Naive B cell (primary cell): ENCODE measurements at places on chromosomes 7 and 10.

DNA sequence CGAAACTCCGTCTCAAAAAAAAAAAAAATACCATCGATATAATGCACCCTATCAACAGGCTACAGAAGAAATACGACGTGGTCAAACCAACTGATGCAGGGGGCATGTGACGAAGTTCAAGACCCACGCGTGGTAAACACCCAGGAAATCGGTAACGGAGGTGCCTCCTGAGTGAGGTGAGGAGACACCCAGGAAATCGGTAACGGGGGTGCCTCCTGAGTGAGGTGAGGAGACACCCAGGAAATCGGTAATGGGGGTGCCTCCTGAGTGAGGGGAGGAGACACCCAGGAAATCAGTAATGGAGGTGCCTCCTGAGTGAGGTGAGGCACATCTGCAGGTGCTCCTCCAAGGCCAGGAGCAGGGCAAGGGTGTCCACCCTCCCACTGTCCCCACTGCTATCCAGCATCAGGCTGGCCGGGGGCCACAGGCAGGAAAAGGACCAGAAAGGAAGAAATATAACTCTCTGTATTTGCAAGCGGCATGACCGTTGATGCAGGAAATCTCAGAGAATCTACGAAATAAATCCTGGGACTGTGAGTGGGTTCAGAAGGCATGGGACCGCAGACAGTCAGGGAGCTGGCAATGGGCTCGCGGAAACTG is 10.7 kb upstream of the GPR146 start:
- no peak for DNase-seq

GRCh38 chr7:149292462-149292823 is 30.4 kb downstream of the ZNF783 start:
- no peak for DNase-seq

GRCh38 chr7:102467581-102468477 is 3.0 kb downstream of the LRWD1 start:
- no peak for DNase-seq

GRCh38 chr10:78596556-78596955 is 472.2 kb upstream of the ZMIZ1 start:
- DNase-seq = no peak

- no peak for DNase-seq
These were observed 47.6 kb downstream of the FZD1 start for GRCh38 chr7:91311839-91312238.

DNA sequence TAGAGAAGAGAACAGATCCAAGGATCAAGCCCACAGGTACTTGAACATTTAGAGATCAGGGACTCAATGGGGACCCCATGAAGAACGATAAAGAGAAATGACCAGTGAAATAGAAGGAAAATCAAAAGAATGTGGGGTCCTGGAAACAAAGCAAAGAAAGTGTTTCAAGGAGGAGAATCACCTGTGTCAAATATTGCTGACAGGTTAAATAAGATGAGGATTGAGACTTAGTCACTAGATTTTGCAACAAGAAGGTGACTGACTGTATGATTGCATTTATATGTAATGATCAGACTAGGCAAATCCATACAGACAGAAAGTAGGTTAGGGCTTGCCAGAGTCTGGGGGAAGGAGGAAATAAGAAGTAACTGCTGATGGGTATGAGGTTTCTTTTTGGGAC is 254.9 kb upstream of the NPY start:
- DNase-seq = no peak

GRCh38 chr10:88389456-88389855 is 193.7 kb downstream of the RNLS start:
- peak; percentile 32 for DNase-seq

DNA sequence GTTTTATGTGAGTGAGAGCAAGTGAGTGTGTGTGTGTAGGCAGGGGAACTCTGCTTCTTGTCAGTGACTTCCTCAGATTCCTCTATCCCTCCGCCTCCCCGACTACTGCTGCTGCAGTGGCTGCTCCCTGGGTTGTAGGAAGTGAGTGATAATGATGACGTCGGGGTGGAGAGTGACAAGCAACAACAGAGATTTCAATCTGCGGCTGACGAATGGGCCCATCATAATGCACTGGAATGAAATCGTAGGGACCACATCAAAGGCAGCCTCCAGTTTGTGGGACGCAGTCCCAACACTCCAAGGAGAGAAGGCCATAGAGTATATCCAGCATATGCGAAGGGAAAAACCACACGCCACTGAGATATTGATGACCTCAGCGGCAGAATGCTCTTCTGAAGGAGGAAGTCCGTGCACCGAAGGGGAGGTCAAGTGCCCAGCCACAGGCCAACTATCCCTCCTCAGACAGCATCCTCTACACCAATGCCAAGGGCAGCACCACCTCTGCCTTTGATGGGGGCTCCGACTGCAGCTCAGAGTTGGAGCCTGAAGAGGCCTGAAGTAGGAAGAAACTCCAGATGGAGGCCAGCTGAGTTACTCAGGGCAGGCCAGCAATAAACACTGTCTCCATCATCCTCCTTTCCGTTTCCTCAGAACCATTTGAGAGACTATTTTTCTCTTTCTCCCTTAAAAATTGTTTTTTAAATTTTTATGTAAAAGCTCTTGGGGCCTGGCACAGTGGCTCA is 11.3 kb upstream of the STMP1 start:
- no peak for DNase-seq
